ENCODE measurements at places on chromosomes 2 and 18. TPM values are rescaled to one million over a fixed set of nuclear protein-coding genes. Genes with fewer than 3 reads are reported as not detected.

The CNRIP1 gene
- total RNA-seq: 5.6 TPM

- DNase-seq: no peak
Measured at GRCh38 chr2:175806125-175806490, 196.0 kb downstream of the LNPK start.

- DNase-seq: no peak
Measured at GRCh38 chr2:2922156-2922555, 455.5 kb downstream of the EIPR1 start.

The NT5DC4 gene
- total RNA-seq: not detected

DNA sequence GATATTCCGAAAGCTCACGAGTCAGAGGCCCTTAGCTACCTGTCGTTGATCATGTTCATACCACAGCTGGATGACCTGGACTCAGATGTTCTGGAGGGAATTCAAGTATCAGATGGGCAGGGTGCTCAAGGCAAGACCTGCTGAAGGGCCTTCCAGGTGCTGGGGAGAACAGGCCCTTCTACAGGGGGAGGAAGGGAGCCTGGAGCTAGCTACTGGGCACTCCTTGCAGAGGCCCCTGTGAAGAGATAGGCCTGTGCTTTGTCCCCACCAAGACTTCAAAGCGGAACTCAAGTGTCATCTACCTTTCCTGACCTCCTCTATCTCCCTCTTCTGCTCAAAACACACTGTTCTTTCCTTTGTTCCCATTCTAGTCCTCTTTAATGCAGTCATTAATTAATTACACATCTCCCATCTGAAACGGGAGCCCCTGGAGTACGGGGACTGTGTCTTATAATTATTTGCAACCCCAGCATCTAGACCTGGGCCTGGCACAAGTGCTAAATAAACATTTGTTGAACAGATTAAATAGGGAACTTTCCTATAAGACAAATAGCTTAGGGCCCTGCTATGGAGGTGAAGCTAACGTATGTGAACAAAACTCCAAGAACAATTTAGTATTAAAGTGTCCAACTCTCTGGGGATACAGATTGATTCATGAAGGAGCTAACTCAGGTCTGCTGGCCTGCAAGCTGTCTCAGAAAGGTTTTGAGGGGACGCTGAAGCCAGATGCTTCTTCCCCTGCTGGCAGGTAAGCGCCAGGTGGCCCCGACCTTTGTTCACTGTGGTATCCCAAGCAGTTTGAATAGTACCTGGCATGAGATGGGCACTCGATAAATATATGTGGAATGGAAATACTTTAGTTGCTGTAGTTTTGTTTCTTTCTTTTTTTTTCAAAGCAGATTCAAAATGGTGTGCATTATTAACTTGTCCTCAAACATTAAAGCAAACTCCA is 22.0 kb downstream of the RHOB start:
- DNase-seq: no peak

Measured in heart right ventricle (tissue), 16 donors.